ENCODE measurements at places on chromosomes 6 and 20. TPM values are rescaled to one million over a fixed set of nuclear protein-coding genes. Genes with fewer than 3 reads are reported as not detected.

C6orf132 gene
- total RNA-seq, result 0.75 TPM

DNAH8 gene
- total RNA-seq, result not detected

MAP7 gene
- total RNA-seq, result 0.82 TPM

VGLL2 gene
- not detected for total RNA-seq

ENPP1 gene
- total RNA-seq, result 1.5 TPM

GPLD1 gene
- 0.53 TPM for total RNA-seq

MLIP gene
- not detected for total RNA-seq

MMP24 gene
- 0.23 TPM for total RNA-seq

OR12D3 gene
- not detected for total RNA-seq

BPIFB1 gene
- not detected for total RNA-seq

SYCP2 gene
- total RNA-seq, result 0.70 TPM

ADGRF4 gene
- total RNA-seq, result not detected

SLC17A9 gene
- 2.5 TPM for total RNA-seq

LAMA2 gene
- total RNA-seq, result 86.1 TPM

FAM217A gene
- not detected for total RNA-seq

ETV7 gene
- total RNA-seq, result 0.75 TPM

MOG gene
- not detected for total RNA-seq

PRDM13 gene
- not detected for total RNA-seq

ECT2L gene
- total RNA-seq, result not detected

TBXT gene
- not detected for total RNA-seq

ENPP3 gene
- not detected for total RNA-seq

RAB44 gene
- not detected for total RNA-seq

EYA2 gene
- total RNA-seq, result 0.70 TPM

SAPCD1 gene
- total RNA-seq, result 0.70 TPM

NEURL2 gene
- 3.5 TPM for total RNA-seq

COL9A3 gene
- 0.30 TPM for total RNA-seq

PSORS1C2 gene
- not detected for total RNA-seq

SLC17A3 gene
- not detected for total RNA-seq

WFDC12 gene
- total RNA-seq, result not detected

MDC1 gene
- 1.8 TPM for total RNA-seq

MEI4 gene
- not detected for total RNA-seq

RAMACL gene
- 1.1 TPM for total RNA-seq

BACH2 gene
- 0.35 TPM for total RNA-seq

All from smooth muscle cell of the coronary artery (primary cell).